ENCODE measurements at places on chromosomes 2 and 18.

- no peak for DNase-seq
Observed at GRCh38 chr2:736939-737338, 59.7 kb upstream of the TMEM18 start.

DNA sequence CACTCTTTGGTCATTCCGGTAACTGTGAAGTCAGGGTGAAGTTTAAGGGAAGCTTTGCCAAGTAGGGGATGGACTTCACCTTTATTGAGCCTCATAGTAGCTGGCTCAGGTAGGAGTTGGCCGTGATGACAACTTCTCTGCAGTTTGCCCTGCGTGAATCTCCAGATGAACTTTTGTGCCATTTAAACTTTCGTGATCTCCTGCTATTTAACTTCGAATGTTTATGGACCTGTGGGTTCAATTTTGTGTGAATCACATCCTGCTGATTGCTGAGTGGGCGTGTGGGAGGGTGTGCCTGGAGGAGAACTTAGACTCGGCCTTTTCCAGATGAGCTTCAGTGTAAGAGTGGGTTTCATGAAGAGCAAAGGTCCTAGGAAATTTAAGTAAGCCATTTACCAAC, 4.2 kb downstream of the UGT1A1 start:
- no peak for DNase-seq

- DNase-seq, result no peak
Observed at GRCh38 chr2:230878599-230879188, 14.0 kb downstream of the ITM2C start.

GRCh38 chr2:101130081-101130480, 21.1 kb downstream of the TBC1D8 start:
- DNase-seq, result no peak

DNA sequence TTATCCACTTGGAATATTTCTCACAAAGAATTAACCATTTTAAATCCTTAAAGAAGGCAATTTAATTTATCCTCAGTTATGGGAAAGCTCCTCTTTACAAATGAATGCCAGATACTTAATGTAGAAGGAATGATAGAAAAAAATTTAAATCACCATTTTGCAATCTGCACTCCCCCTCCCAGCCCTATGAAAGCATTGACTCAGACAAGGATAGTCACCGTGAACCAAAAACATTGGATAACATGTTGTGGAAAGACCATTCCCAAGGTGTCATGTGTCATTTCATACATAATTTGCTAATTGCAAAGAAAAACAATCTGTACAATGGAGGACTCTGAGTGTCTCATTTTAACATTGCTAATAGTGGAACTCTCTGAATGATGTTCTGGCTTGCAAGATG, 421.0 kb downstream of the TXNL1 start:
- DNase-seq, result no peak

GRCh38 chr2:49067971-49068370, 86.3 kb downstream of the FSHR start:
- DNase-seq, result no peak

- DNase-seq, result no peak
Observed at GRCh38 chr18:3596637-3597384, 146.8 kb downstream of the TGIF1 start.

- no peak for DNase-seq
Observed at GRCh38 chr2:222364285-222364895, 60.0 kb upstream of the SGPP2 start.

DNA sequence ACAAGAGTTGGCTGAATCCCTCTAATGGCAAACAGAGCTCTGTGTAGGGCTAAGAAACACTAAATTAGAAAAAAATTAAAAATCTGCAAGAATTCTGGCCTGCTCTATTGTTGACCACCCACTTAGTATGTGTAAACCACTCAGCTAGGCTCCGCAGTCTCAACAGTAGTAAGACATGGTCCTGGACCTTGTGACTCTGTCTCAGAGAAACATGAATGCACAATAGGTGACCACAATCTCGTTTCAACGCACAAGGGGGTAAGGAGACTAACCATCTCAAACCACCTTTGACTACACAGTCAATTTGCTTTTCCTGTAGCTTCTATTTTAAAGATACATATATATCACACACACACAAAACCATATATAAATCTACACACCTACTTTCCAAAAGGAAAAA, 16.5 kb downstream of the SEPTIN10 start:
- no peak for DNase-seq

- no peak for DNase-seq
Observed at GRCh38 chr2:103009871-103010270, 248.0 kb downstream of the TMEM182 start.

DNA sequence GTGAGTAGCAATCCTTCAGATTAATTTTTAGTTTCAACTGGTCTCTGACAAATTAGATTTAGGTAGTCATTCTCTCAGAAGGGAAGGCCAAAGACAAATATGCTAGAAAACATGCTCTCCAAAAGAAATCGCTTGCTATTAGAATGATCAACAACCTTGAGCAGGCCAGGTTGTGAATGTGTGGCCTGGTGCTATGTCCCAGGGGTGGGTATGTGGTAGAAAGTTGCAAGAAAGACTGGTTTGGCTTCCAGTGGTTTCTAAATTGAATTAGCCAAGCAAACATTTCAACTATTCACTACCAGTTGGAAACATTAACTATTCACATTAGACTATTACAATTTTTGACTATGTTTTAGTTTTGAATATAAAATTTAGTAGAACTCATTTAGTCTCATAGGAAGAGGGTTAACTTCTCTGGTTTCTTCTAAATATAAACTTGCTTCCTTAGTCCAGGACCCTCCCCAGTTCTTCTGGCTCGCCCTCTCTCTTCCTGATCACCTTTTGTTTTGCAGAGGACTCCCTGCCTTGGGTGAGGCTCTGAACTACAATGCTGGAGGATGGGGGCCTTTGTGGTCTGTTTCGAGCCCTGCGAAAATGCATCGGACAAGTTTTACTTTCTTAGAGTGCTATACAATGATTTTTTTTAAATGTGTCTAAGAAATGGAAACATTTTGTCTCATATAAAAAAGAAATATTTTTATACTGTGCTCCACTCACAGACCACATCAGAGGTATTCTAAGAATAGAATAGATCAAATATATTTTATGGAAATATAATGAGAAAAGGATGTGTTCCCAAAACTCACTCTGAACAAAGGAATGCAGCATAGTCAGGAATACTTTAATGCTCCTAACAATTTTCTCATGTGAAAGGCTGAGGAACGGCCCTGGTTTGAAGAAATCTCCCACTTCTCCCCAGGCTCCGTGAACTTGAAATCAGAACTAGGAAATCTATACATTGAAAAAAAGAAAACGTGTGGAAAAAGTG, 375.0 kb upstream of the ZEB2 start:
- DNase-seq, result no peak

DNA sequence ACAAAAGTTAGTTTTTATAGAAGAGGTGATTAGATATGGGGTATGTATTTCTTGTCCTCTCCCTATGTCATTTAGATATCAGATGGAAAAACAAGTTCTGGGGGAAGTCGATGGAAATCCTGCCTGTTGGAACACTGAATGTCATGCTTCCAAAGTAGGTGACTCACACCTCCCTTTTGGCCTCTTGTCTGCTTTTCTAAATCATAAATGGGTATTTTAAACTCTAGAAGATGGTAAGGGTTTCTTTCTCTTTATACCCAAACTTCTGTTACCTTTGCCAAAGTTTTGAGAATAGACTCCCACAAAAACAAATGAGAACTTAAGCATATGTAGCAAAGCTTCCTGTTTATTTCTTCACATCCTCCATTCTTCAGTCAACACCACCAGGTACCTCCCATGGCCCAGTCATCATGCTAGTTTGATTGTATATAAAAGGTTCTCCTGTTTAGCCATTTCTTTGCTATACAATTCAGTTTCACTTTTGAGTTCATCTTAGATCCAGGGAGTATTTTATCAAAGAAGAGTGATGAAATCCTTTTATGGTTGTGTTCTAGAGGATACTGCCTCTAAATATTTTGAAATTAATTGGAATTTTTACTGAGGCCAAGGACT, 63.9 kb downstream of the PRKRA start:
- no peak for DNase-seq

DNA sequence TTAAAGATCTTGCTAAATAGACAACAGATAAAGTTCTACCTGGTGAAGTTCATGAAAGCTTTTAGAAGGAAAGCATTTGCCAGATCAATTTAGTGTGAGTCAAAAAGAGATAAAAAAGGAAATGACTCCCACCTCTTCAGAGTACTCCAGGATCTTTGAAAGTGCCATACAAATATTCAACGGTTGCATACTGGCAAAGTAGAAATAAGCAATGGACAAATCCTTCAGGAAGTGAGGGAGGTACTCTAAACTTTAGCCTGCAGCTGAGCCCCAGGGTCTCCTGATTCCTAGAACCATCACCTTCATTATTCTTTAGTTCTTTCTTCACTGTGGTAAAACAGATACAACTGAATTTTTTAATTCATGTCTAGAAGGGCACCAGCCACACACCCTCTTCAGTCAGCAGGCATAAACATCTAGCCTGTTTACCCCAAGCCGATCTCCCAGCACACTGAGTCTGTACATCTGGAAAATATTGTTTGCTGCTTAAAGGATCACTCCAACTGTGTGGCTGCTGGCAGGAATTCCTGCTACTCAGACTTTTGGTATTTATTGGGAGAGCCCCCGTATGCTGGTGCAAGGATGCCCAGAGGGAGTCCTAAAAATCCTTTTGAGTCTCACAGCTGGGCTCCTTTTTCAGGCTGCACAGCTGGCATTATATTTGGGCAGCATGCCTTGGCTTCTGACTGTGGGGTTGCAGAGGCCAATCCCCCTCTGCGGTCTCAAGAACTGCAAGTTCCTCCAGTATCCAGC, 72.3 kb upstream of the SESTD1 start:
- no peak for DNase-seq

- DNase-seq, result no peak
Observed at GRCh38 chr2:218086478-218086877, 17.4 kb downstream of the RUFY4 start.

GRCh38 chr18:58671632-58672564, 633 bp downstream of the MALT1 start:
- no peak for DNase-seq

DNA sequence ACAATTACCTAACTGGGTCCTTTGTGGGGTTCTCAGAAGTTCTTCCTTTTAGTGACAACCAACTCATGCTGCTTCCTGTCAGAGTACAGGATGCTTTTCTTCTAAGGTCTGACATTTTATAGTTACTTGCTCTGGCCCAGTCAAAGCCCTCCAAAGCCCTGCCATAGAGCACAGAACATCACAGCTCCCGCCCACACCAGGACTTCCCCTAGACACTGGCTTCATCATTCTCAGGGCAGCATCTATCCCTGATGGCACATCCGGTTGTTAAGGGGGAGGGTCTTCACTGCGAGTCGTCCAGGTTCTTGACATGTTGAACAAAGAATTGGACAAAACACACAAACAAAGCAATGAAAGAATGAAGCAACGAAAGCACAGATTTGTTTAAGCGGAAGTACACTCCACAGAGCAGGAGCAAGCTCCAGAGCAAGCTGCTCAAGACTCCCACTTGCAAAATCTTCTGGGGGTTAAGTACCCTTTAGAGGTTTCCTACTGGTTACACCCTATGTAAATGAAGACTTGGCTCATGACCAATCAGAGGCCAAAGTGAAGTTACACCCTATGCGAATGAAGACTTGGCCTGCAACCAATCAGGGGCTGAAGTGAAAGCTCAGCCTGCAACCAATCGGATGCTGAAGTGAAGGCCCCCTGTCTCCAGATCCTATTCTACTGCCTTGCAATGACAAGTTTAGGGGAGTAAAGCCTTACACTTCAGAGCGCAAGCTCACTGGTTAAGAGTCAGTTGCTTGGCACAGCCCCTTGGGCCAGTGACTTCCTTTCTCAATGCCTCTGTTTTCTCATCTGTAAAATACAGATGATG, 79.0 kb downstream of the HDAC4 start:
- no peak for DNase-seq

GRCh38 chr2:11936761-11937160, 190.3 kb downstream of the LPIN1 start:
- DNase-seq, result no peak

DNA sequence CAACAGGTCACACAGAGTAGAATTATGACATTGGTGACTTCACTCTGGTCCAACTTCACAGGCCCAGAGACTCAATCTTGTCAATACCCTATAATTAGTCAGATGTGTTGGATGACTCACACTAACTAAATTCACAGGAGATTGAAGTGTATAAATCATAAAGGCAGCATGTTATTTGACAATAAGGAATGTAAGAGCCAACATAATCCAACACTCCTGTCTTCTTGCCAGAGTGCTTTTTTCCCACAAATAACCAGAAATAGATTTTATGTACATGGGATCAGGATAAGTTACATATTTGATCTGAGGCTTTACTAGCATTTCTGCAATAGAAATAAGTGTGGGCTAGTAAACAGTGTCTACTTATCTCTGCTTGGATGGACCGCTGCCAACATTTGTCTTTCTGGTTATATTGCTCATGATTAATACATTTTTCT, 42.2 kb upstream of the ZSWIM2 start:
- DNase-seq, result no peak

- DNase-seq, result no peak
Observed at GRCh38 chr2:144032566-144032965, 487.4 kb downstream of the ZEB2 start.

- no peak for DNase-seq
Observed at GRCh38 chr2:85439025-85439472, 20.5 kb downstream of the SH2D6 start.

DNA sequence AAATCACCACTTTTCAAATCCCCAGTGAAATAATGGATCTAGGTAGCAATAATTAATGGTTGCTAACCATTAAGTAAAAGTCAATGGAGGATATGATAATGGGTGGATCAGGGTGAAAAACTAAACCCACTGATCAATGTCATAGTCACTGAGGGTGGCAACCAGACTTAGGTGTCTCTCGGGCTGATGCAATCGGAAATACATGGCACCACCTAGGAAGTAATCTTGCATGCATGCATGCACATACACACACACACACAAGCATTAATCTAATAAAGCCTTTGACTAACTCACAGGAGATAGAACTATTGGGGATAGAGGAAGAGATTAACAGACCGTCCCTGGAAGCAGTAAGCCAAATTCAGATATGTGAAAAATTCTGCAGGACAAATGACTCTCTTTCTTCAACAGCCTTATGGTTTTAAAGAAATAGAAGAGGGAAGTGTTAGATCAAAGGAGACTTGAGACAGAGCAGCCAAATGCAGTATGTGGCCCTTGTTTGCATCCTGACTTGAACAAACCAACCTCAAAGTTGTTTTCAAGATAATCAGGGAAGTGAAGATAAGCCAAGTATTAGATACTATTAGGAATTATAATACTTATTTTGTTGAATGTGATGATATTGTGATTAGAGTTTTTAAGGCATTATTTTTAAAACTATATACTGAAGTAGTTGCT, 186.0 kb upstream of the RMP24 start:
- DNase-seq, result no peak

GRCh38 chr2:166516712-166517303, 22.8 kb upstream of the SCN7A start:
- no peak for DNase-seq

- no peak for DNase-seq
Observed at GRCh38 chr2:170493426-170494097, 221.6 kb upstream of the SP5 start.

Measured in stimulated activated CD8-positive, alpha-beta memory T cell treated with anti-CD3 and anti-CD28 coated beads, Interleukin-15, amount 100 ng/mL, for 24 hours (primary cell).